ENCODE measurements at places on chromosomes 1 and 21. TPM values are rescaled to one million over a fixed set of nuclear protein-coding genes. Genes with fewer than 3 reads are reported as not detected.

- DNase-seq, result no peak
Observed at GRCh38 chr1:186454981-186455380, 5.9 kb downstream of the PDC start.

DNA sequence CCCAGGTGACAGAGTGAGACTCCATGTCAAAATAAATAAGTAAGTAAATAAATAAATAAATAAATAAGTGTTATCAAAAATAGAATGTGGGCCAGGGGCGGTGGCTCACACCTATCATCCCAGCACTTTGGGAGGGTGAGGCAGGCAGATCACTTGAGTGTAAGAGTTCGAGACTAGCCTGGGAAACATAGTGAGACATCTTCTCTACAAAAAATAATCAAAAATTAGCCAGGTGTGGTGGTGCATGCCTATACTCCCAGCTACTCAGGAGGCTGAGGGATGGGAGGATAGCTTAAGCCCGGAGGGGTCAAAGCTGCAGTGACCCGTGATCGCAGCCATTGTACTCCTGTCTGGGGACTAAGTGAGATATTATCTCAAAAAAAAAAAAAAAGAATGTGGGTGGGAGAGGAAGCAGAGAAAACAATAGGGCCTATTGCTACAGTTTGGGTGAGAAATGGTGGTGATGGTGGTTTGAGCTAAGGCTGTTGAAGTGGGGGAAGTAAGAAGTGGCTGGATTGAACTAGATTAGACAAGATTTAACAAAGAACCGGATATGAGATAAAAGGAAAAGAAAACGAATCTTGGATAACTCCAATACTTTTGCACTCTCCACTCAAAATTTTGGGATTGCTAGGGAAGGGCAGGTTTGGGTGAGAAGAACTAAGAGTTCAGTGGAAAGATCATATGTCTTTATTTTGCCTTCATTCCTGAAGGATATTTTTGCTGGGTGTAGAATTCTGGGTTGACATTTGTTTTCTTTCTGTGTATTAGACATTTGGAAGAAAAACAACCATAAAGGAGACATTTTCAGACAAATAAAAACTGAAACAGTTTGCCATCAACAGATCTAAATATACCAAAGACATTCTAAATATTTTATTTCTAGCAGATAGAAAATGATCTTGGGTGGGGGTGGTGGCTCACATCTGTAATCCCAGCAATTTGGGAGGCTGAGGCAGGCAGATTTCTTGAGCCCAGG, 57.1 kb upstream of the SPOCD1 start:
- DNase-seq, result no peak

DNA sequence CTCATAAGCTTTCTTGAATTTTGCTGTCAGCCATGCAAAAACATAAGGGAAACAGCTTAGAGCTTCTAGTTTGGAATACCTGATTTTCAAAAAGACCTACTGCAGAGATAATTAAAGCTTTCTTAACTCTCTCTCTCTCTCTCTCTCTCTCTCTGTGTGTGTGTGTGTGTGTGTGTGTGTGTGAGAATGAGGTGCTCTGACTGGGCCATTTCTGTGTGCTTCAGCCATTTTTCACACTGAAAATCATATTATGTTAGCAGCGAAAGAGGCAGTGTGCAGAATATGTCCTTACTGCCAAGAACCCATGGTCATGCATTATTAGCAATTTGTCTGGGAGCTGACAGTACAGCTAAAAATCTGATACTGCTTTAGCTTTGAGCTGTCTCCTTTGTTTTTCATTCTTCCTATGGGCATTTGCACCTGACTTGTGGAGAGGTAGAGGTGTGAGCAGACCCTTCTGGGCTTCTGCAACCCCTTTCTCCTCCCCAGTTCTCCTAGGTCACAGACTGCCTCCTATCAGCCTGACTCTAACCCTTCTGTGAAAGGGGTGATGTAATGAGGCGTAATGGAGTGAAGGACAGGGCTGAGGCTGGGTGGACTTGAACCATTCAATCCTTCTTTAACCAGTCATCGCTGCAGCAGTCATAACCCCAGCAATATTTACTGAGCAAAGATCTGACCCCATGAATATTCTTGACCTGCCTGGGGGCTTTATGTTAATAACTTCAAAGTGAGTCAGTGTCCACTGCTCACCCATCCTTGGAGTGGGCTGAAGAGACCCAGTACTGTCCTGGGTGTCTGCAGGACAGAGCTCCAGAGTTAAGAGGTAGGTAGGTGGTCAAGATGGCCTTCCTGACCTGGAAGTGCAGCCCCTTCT, 61.2 kb downstream of the SYT6 start:
- no peak for DNase-seq

DNA sequence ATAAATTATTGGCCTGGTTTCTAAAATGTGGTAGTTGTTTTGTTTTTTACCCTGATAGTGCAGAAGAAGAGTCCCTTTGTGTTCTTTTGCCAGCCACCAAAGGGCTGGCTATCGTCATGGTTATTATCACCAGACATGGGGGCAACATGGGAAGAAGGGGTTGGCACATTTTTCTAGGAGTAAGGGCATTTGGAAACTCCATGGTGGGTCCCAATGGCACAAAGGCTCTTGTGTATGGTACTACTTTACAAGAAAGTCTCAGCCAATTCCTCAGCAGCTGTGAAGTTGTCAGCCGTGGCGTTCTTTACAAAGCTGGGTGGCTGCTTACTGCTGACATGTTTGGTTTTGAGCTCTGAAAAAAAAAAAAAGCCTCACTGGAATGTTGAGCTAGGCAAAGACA, 330.4 kb upstream of the ESRRG start:
- no peak for DNase-seq

DNA sequence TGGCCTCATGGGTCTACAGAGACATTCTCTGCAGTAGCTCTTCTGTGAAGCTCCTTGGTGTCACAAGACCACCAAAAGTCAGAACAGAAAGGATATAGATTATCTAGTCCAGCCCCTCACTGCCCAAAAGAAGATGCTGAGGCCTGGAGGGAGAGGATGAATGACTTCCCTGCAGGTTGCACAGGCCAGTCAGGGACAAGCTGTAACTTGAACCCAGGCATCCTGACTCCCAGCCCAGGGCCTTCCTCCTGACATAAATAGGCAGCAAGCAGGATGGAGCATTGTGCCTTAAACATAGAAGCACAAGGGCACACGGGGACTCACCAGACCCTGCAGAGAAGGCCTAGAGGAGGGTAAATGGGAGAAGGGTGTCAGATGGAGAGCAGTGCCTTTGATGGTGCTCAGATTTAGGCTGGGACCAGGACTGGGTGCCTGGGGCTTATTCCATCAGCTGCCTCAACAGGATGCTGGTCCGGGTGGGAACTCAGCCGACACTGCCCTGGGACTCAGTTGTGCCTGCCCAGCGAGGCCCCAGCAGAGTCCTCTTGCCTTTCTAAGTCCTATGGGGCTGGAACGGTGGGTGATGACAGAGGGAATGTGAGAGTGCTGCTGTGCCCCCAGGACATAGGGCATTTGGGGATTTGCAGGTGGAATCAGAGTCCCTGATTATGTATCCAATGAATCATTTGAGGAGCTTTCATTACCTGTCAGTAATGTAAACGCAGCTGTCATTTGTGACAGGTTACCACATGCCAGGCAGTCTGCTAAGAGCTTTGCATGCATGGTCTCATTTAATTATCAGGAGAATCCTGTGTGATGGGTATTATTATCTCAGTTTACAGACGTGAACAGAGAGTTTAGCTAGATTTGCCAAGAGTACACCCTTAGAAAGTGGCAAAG, 13.2 kb downstream of the S100A7A start:
- DNase-seq, result no peak

- DNase-seq, result no peak
Observed at GRCh38 chr21:36671836-36672235, 27.1 kb upstream of the SIM2 start.

DNA sequence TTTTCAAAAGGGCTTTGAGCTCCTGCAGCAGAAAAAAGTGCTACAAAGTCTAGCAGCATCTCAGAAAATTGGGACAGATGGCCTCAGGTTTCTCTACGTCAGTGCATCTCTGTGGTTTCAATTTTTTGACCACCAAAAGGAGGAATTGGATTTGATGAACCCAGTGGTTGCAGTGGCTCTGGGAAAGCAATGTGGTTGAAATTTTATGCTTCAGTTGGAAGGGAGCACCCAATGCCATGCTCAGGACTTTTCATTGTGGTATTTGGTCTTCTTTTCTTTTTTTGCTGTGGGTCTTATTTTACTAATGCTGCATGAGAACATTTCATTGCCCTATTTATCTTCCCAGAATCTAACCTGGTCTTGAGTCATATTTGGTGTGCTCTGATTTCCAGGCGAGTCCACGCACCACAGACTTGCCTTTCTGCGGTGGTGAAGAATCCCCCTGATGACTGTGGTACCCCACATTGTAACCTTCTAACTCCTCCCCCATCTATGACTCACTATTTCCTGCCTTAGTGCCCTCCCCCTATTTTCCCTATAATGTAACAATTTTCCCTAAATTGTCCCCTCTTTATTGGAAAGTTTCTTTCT, 56.7 kb downstream of the S1PR1 start:
- no peak for DNase-seq

- no peak for DNase-seq
Observed at GRCh38 chr1:178916448-178917174, 45.7 kb upstream of the ANGPTL1 start.

DNA sequence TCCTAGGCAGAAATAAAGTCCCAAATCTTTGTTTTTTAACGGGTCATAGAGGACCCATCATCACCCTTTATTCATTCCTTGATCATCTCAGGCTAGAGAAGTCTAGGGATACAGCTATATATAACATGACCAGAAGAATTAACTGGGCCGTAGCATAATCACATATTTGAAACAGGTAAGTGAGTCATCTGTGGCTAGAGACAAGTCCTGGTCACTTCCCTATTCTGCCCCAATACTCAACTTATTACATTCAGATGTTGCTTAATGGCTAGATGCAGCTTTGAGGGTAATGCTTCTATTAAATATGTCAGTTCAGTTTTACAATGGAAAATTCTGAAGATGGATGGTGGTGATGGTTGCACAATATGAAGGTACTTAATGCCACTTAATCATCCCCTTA, 47.0 kb downstream of the EXO1 start:
- no peak for DNase-seq

DNA sequence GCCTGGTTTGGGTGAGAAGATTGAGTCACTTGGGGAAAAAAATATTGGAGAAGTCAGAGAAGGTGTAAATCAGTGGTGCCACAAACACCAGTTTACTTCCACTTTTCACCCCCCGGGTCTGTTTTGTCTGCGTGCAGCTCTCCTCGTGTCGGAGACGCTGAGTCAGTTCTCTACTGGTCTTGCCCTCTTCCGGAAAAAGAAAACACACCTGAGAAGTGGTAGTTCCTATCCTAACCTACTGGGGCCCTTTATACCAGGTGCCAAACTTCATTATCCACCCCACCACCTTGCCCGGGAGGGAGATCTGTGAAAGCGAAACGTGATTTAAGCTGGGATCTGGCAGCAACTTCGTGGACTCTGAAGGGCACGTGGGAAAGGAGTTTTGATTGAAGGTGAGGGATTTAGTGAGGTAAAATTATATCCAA, 855 bp upstream of the IVNS1ABP start:
- no peak for DNase-seq

DNA sequence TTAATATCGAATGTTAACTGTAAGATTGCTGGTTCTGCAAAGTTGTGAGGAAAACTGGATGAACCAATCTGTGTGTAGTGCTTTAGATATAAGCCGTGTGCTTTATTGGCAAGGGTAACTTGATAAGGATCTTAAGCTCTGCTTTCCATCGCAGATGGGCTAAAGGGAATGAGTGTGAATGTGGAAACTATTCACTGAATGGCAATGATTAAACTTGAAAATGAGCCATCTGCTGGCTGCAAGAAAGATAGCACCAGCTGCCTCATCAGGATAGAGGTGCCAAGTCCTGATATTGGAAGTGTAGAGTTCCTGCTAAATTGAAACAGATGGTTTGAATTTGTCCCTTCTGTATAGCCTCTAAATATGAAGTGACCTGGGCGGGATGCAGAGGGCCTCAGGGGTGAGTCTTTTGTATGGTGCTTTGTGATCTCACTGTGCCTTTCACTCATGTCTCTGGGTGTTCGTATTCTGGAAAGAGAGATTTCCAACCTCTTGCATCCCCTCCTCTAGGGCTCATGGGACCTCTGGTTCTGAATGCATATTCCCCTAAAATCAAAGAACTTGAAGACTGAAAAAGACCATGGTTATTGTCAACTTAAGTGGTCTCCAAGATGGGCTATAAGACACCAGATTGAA, 9.2 kb downstream of the FCRL3 start:
- peak; percentile 8 for DNase-seq

DNA sequence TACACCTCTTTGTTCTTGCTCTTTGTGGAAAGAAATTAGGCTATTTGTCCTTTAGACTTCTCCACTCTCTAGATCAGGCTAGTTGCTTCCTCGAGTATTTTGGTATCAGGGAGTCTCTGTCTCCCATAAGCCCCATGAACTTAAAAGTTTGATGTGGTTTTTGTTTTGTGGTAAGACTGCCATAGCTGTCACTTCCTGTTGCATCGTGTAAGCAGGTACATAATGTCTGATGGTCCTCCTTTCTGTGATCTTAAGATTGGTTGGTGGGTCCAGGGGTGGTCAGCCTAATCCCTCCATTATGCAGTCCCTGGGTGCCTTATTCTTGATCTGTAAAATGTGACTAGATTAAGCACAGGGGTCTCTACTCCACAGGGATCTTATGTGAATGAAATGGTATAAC, 23.1 kb downstream of the CD53 start:
- no peak for DNase-seq

- no peak for DNase-seq
Observed at GRCh38 chr1:8328271-8328670, 10.4 kb downstream of the SLC45A1 start.

DNA sequence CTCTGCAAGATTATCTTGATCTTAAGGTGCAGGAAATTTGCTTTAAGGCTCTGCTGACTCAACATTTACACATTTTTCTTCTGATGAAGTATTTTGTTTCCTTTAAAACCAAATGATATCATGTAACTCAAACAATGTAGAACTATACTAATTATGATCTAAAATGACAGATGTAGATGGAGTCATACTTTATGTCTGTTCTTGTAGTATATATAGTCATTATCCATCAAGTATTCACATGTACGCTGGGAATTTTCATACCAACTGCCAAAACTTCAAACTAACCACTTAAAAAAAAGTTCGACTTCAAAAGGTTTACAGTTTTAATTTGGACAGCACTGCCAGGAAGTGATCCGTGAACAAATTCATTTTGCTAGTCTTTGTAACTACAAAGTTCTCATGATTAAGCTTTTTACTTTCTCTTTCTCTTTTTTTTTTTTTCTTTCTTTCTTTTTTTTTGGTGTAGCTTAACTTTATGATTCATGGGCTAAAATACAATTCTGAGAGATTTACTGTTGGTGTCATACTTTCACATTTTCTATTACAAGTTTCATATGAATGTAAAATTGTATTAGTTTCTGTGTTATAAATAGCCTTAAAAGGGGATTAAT, 509.0 kb upstream of the CXADR start:
- DNase-seq, result no peak

GRCh38 chr1:156506450-156506849, 5.9 kb upstream of the MEF2D start:
- no peak for DNase-seq

Gene GBP6
- 0.04 TPM for polyA plus RNA-seq

Gene SPRR2G
- polyA plus RNA-seq, result not detected

Gene EDEM3
- 37.4 TPM for polyA plus RNA-seq

Gene VCAM1
- polyA plus RNA-seq, result 18.7 TPM

Gene UBL4B
- polyA plus RNA-seq, result not detected

Gene KCNK2
- polyA plus RNA-seq, result 6.6 TPM

Gene SPRR1A
- polyA plus RNA-seq, result not detected

Gene SGIP1
- polyA plus RNA-seq, result 15.2 TPM

Gene MIXL1
- 0.28 TPM for polyA plus RNA-seq

Gene HAO2
- 0.91 TPM for polyA plus RNA-seq

Gene CLCA2
- 1.0 TPM for polyA plus RNA-seq

Gene LAPTM5
- 39.9 TPM for polyA plus RNA-seq

Gene C1QC
- polyA plus RNA-seq, result 79.1 TPM

Gene PDXK
- polyA plus RNA-seq, result 86.5 TPM

Gene TSNAX
- polyA plus RNA-seq, result 38.2 TPM

Data from large intestine (tissue), 12 donors.